ENCODE measurements at places on chromosomes 6 and 20.

GRCh38 chr6:37260444-37260843 lies 2.5 kb upstream of the TMEM217 start:
- DNase-seq = no peak

GRCh38 chr6:56246881-56247653 lies at the start of gene COL21A1:
Gene COL21A1 (minus strand): TSS chr6:56247580. CDS start chr6:56182618, 64,962 bp downstream.
- DNase-seq = no peak

- DNase-seq = no peak
Observed at GRCh38 chr6:81484251-81484650, 268.2 kb downstream of the TENT5A start.

- DNase-seq = no peak
Observed at GRCh38 chr6:1704711-1705110, 95.0 kb downstream of the FOXC1 start.

- peak; percentile 66 for DNase-seq
Observed at GRCh38 chr6:13383328-13384163, 55.2 kb upstream of the TBC1D7 start.

- DNase-seq = no peak
Observed at GRCh38 chr6:160972111-160972510, 19.5 kb upstream of the MAP3K4 start.

- peak; percentile 78 for DNase-seq
Observed at GRCh38 chr6:43798688-43799444, 28.9 kb downstream of the VEGFA start.

DNA sequence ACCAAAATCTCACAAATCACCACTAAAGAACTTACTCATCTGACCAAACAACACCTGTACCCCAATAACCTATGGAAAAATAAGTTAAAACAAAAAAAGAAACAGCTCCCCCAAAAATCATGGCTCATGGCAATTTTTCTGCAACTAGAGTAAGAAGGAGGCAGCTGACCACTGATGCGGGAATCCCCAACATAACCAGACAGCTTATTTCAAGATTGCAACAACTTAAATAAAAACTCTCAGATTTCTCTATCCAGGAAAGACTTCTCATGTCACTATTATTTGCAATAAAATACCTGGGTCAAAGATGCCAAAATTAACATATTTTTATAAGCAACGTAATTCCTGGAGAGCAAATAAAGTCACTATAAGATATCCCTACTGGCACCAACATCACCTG lies 128.1 kb upstream of the LY86 start:
- DNase-seq = no peak

GRCh38 chr6:37507690-37508421 lies 8.2 kb upstream of the CCDC167 start:
- peak; percentile 47 for DNase-seq

DNA sequence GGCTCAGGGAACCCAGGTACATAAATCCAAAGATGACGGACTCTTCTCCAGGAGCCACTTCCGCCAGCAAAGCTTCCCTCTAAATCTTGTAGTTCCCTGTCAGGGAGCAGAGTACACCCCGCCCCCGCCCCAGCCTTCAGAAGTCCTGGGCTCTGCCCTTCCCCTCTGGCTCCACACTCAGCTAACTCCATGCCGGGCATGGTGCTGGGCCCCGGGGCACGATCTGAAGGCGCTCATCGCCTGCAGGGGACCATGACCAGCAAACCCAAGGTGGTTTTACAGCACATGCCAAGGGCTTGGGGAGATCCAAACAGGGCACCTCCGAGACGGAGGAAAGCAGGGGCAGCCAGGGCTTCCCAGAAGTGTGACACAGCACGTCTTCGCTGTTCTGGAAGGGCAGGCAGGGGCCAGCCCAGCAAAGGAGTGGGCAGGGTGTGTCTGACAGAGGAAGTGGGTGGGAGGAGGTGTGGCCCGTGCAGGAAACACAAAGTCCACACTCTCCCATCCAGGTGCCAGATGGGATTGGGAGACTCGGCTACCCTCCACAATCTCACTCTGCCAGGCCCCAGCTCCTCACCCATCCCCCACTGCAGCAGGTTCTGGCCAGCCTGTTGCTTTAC lies 41.6 kb upstream of the SLC22A2 start:
- DNase-seq = no peak

DNA sequence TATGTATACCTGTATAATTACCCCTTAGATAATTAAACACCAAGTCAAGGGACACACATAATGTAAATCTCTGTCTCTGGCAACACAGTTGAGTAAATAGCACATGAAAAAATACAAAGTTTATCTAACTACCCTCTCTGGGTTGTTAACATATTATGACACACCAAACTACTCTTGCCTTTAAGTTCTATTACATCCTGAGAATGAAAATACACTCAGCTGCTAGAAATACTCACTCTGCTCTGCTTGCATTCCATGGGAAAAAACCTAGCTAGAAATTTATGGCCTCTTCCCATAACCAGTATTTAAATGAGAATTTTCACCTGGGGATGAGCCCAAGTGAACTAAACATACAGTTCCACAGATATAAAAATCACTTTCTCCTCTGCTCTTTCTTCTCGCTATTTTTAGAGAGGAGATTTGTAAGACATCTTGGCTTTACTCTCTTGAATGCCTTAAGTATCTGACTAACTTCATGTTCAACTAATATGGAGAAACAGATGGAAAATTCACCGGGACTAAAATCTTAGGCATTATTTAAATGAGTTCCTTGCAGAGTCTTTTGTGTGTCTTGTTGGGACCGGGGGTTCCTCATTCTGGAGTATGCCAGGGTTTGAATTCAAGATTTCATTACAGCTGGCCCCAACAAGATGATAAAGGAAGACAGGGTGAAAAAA lies 140.9 kb downstream of the GJA10 start:
- DNase-seq = no peak

DNA sequence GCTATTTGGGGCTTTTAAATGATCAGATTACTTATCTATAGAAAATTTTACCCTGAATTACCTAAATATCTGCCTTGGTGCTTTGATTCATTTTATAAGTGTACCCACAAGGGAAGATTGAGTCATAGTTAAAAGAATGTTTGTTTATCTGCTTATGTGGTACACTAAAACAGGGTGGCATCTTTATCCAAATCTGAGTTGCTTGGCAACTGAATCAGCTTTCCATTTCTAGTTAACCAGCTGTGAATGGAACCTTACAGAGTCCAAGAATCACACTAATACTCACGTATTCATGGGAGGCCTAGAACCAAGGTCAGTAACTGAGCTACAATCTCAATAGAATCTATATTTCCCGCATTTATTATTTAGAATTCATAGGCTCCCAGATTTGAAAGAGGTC lies 44.0 kb upstream of the CAP2 start:
- no peak for DNase-seq

DNA sequence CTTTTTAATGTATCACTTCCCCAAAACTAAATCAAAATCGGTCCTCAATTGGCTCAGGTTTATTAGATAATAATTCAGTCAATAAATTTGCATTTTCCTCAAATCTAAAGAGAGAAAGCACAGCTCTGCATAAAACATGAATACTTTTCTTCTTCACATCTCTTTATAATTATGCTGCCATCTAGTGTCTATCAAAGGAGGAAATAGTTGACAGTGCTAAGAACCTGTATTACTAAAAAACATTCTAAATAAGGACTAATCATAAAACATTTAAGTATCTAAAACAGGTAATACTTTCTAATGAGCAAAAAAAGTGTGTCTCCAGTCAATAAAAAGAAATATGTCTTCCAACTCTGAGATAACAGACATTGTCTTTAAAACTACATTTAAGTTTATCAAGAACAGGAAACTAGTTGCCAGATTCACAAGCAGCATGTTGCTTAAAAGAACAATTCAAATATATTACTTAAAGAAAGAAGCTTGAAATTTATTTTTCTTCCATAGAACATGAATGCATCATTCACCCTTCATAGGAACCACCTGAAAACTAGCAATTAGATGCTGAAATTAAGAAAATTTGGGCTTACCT lies 56.5 kb upstream of the DST start:
- no peak for DNase-seq

Measured in CD4-positive, alpha-beta T cell treated with Interleukin-15 for 1 hour (primary cell).